Posterior vena cava (tissue), 2 donors: ENCODE measurements at places on chromosomes 4 and X. TPM values are rescaled to one million over a fixed set of nuclear protein-coding genes. Genes with fewer than 3 reads are reported as not detected.

The SUPT20HL2 gene
- 1.9 TPM for total RNA-seq

The HCCS gene
- total RNA-seq: 17.7 TPM

The NLRP2B gene
- not detected for total RNA-seq

The PDZD4 gene
- 22.9 TPM for total RNA-seq

The RAB9B gene
- total RNA-seq: 11.8 TPM

The L1CAM gene
- 3.8 TPM for total RNA-seq

The ZFYVE28 gene
- 7.4 TPM for total RNA-seq

The SYTL4 gene
- 7.1 TPM for total RNA-seq

The BRS3 gene
- total RNA-seq: not detected

The RNF113A gene
- 10.2 TPM for total RNA-seq

The SOX3 gene
- total RNA-seq: not detected

The CLGN gene
- total RNA-seq: 0.74 TPM

The PAK3 gene
- 13.8 TPM for total RNA-seq

The TBC1D8B gene
- 9.2 TPM for total RNA-seq

The FATE1 gene
- not detected for total RNA-seq

The DAPP1 gene
- total RNA-seq: 1.7 TPM

The SSX4 gene
- total RNA-seq: not detected

The LRIT3 gene
- 0.14 TPM for total RNA-seq

The DCX gene
- total RNA-seq: 0.10 TPM

The PRSS12 gene
- 0.23 TPM for total RNA-seq

The KDM5C gene
- total RNA-seq: 77.8 TPM

The SPANXB1 gene
- not detected for total RNA-seq

The SOD3 gene
- 289 TPM for total RNA-seq

The UVSSA gene
- total RNA-seq: 14.7 TPM

The TMSB15B gene
- total RNA-seq: 4.9 TPM

The FGG gene
- not detected for total RNA-seq

The SPARCL1 gene
- total RNA-seq: 836 TPM
